ENCODE measurements at places on chromosomes 4 and X. TPM values are rescaled to one million over a fixed set of nuclear protein-coding genes. Genes with fewer than 3 reads are reported as not detected.

DCAF8L2 gene
- not detected for total RNA-seq

SPANXB1 gene
- total RNA-seq: not detected

HMGN5 gene
- 0.18 TPM for total RNA-seq

USP11 gene
- total RNA-seq: 30.9 TPM

JCHAIN gene
- 77.5 TPM for total RNA-seq

FAM149A gene
- total RNA-seq: 1.9 TPM

HTR2C gene
- not detected for total RNA-seq

ZNF630 gene
- 3.7 TPM for total RNA-seq

HEPH gene
- total RNA-seq: not detected

MEPE gene
- not detected for total RNA-seq

REELD1 gene
- 0.18 TPM for total RNA-seq
